Stimulated activated naive CD8-positive, alpha-beta T cell treated with anti-CD3 and anti-CD28 coated beads, Interleukin-15, amount 100 ng/mL, for 72 hours (primary cell): ENCODE measurements at places on chromosomes 2 and 18.

DNA sequence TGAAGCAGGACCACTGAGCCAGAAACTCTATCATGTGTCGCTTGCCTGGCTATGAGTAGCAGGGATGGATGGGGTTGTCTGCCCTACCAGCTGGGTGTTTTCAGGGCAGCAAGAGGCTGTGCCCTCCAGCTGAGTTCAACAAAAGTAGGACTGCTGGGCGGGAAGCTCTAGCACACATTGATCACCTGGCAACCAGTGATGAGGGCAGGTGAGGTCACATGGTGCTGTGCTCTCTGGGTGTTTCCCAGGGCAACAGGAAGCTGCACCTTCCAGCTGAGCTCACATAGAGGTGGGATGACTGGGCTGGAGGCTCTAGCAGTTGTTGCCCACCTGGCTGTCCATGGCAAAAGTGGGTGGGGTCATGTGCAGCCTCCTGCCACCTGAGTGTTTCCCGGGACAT lies 487.3 kb upstream of the VWC2L start:
- DNase-seq = no peak

- no peak for DNase-seq
Measured at GRCh38 chr2:158743879-158744278, 51.2 kb upstream of the DAPL1 start.

- no peak for DNase-seq
Measured at GRCh38 chr18:3998698-3999333, 456.3 kb downstream of the DLGAP1 start.

DNA sequence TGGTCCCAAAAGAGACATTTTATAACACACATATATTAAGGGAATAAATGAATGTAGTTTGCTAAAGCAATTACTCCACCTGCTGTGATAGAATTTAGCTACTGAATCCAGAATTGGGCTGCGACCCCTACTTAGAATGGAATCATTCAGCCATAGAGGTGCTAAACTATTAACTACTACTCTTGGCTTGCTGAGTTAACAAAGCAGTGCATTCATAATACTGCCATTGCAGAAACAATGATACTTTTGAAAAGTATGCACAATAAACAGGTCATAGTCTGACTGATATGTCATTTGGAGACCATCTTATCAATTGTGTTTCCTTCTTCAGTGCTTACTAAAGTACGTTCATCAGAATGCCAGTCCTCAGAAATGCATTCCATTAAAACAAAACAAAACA lies 273.6 kb downstream of the PIEZO2 start:
- no peak for DNase-seq

- DNase-seq = no peak
Measured at GRCh38 chr2:206260188-206261012, 14.1 kb upstream of the ZDBF2 start.

- peak; percentile 56 for DNase-seq
Measured at GRCh38 chr2:974054-974453, 23.4 kb downstream of the SNTG2 start.

GRCh38 chr2:104468846-104469245 lies 385.1 kb upstream of the POU3F3 start:
- DNase-seq = no peak

GRCh38 chr2:129320288-129320687 lies 659.2 kb upstream of the RAB6C start:
- no peak for DNase-seq

DNA sequence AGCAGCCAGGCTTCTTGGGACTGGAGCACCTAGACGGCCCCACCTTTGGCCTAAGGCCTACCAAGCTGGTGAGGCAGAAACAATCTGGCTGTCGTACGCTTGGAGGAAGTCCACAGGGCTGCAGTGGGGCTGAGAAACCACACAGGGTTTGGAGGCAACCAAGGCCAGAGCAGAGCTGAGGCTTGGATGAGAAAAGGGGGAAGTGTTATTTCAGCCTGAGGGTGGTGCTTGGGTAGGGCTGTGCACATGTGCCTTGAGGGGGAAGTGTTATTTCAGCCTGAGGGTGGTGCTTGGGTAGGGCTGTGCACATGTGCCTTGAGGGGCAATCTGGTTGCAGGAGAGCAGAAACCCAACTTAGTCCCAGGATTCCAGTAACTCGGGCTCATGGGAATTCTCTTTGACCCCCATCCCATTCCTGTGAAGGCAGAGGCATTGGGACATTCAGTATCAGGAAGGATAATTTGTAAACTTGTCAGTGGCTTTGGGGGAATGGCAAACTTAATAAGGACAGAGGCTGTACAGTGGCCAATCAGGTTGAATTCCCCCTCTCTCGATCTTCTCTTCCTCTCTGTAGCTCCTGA lies 971 bp upstream of the FBXO41 start:
- DNase-seq = peak; percentile 59

DNA sequence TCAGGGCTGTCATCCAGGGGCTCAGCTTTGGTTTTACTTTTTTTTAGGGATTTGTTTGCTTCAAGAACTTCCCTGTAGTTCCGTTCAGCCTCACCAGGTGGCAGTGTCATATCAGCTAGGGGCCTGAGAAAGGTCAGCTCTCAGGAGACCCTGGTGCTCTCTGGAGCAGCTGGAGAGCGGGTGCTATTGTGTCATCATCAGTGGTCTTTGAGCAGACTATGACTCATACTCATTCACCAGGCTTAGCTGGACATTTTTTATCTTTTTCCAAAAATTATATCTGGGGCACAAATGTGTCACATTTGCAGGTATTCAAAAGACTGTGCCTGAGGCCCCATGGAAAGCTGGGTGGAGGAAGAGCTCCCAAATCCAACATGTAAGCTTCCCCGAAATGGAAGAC lies 24.4 kb downstream of the ZNF892 start:
- DNase-seq = peak; percentile 15

- no peak for DNase-seq
Measured at GRCh38 chr2:56630286-56630685, 446.5 kb downstream of the CCDC85A start.

- DNase-seq = no peak
Measured at GRCh38 chr2:65353927-65354326, 78.5 kb downstream of the SPRED2 start.

DNA sequence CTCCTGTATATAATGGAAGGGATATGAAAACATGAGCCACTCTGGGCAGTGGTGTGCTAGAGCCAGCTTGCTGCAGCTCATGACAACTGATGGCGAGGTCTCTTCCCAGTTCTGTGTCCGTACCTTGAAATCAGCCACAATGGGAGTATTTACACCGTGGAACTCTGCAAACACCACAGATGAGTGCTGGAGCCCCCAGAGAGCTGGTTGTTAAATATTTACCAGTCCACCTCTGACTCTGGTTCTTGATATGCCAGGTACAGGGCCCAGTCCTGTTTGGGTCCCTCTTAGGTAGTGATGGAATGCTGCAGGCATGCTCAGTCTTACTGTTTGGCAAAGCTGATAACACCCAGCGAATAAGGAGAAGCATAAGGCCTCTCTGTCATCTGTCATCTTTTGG lies 116.1 kb upstream of the GLI2 start:
- DNase-seq = no peak

- DNase-seq = no peak
Measured at GRCh38 chr2:202270487-202270886, 4.9 kb downstream of the NOP58 start.

GRCh38 chr18:7021994-7022840 lies 95.4 kb downstream of the LAMA1 start:
- no peak for DNase-seq

DNA sequence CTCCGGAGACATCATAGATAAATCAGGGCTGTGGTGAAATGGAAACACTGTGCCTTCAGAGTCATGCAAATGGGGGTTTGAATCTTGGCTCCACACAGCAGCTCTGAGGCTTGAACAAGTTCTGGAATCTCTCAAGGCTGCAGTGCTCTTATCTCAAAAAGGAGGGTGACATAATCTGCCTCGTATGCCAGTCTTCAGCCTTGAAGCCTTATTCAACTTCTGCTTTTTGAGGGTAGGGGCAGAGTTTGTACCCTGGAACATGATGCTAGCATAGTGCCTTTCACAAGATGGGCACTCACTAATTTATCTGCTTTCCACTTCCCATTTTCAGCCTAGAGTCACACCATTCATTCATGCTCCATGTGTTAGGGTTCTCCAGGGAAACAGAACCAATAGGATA lies 42.3 kb downstream of the GATA6 start:
- no peak for DNase-seq

DNA sequence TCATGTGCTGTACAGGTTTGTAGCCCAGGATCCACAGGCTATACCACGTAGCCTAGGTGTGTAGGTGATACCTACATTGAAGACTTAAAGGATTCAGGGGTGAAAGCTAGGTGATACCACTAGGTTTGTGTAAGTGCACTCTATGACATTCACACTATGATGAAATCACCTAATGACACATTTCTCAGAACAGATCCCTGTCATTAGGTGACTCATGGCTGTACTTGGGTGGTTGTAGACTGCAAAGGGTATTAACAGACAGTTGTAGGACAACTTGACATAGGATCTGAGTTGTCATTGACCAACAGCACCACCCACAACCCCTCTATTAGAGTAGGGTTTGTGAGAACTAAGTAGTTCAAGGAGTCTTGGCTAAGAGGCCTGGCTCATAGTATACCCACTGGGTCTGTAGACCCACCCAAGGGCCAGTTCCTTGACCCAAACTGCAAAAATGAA lies 27.7 kb upstream of the SMCHD1 start:
- DNase-seq = peak; percentile 32

DNA sequence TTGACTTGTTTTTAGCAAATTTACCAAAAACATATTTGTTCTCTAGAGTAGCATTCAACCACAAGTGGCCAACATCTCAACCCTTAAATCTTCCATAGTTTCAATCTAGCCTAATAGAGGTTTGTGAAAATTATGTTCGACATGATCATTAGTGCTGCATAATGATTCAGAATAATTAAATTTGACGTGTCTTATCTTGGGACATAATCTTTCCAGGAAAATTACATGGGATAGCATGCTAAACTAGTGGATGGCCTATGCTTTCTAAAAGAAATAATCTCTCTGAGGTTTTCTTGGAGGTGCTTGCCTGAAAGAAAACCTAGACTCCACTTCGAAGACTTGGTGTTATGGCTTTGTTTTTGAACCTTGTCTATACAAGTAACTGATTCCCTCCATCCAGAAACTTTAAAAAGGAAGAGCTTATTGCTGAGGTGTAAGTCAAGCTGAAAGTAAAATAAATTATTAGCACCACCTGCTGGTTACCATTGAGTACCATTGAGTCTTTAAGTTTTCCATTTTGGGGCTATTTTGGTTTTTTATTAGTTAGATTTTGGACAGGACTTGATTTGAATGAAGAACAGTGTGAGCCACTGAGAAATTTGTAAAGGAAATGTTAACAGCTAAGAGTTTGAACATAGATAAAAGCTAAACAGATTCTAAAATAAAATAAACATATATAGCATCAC lies 32.7 kb downstream of the COX7A2L start:
- DNase-seq = no peak

DNA sequence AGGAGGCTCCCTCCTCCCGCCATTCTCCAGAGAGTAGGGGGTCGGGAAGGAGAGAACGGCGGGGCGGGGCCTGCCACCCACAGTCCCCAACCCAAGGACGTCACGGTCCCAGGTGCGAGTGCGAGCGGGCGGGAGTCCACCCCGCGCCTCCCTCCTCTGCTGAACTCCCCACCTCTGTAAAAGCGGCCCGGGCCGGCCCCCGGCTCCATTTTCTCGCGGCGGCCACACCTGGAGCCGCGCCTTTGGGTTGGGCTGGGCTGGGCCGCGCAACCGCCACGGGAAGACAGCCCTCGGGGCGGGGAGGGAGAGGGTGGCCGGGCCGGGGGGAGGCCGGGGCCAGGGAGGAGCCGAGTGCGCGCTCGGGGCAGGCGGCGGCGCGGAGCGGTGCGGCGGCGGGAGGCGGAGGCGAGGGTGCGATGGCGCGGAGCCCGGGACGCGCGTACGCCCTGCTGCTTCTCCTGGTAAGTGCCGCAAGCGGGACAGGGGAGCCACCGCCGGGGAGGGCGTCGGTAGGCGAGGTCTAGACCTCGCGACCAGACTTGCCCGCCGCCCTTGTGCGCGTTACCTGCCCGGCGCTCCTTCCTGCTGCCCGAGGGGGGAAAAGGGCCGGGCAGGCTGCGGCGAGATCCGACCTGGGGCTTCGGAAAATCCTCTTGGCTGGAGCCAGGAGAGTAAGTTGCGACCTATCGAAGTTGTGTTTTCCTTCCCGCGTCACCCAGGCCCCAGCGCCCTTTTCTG lies at the start of gene DSG2:
Gene DSG2, plus strand, starts transcription at position 342 of the 738 bp plus-strand sequence. Its CDS starts 75 bp downstream, at position 417.
- peak; percentile 33 for DNase-seq

GRCh38 chr2:117378653-117379052 lies 435.8 kb upstream of the DDX18 start:
- DNase-seq = no peak

- no peak for DNase-seq
Measured at GRCh38 chr2:48668992-48669391, 51.3 kb downstream of the GTF2A1L start.
